ENCODE measurements at places on chromosomes 3 and 15.

GRCh38 chr15:64611085-64611725 is 150.8 kb downstream of the ZNF609 start:
- DNase-seq, result no peak

- DNase-seq, result no peak
These were observed 47.4 kb upstream of the VGLL4 start for GRCh38 chr3:11690863-11691766.

- no peak for DNase-seq
These were observed 39.1 kb downstream of the PAK2 start for GRCh38 chr3:196778755-196779154.

- no peak for DNase-seq
These were observed 35.8 kb downstream of the BTD start for GRCh38 chr3:15637131-15637951.

GRCh38 chr3:115272036-115272824 is 125.1 kb upstream of the ZBTB20 start:
- no peak for DNase-seq

DNA sequence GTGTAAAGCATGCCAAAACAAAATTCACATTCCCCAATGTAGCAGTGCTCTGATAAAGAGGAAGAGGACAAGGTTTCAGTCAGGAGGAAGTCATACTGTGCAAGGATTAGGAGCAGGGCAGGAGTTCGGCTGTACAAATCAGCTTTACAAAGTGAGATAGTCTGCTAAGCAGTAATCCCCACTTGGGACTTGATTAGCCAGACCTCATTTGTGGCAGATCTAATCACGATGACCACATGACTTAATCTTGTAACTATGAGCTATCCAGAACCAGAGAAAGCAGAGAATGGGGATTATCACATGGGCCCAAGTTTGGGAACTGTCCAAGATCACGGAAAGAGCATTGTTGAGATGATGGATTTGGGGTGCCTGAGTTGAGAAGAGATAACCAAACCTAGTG is 7.8 kb downstream of the DCBLD2 start:
- no peak for DNase-seq

DNA sequence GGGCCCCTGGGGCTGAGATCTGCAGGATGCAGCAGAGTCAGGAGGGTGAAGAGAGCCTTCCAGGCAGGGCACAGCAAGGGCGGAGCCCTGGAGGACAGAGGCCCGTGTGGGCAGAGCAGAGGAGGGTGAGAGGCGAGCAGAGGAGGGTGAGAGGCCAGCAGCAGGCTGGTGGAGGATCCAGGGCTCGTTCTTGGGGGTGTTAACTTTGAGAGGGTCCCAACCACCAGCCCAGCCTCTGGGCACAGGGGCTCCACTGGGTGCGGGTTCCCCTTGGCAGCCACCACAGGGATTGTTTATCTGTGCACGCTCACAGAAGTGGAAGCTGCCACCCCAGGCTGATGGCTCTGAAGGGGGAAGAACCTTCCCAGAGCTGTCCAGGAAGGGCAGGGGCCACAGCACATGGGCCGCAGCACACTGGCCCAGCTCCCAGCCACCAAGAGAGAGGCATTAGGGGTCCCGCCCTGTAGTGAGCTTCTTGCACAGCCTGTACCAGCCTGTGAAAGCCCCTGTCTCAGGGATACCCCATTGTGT is 9.3 kb upstream of the PLXND1 start:
- DNase-seq, result no peak

- no peak for DNase-seq
These were observed 16.7 kb upstream of the MYH15 start for GRCh38 chr3:108527109-108527508.

Measured in C1 segment of cervical spinal cord (tissue), 14 donors.